ENCODE measurements at places on chromosomes 11 and 22. TPM values are rescaled to one million over a fixed set of nuclear protein-coding genes. Genes with fewer than 3 reads are reported as not detected.

GRCh38 chr11:61401173-61401572 is 8.8 kb downstream of the TMEM216 start:
- no peak for DNase-seq

DNA sequence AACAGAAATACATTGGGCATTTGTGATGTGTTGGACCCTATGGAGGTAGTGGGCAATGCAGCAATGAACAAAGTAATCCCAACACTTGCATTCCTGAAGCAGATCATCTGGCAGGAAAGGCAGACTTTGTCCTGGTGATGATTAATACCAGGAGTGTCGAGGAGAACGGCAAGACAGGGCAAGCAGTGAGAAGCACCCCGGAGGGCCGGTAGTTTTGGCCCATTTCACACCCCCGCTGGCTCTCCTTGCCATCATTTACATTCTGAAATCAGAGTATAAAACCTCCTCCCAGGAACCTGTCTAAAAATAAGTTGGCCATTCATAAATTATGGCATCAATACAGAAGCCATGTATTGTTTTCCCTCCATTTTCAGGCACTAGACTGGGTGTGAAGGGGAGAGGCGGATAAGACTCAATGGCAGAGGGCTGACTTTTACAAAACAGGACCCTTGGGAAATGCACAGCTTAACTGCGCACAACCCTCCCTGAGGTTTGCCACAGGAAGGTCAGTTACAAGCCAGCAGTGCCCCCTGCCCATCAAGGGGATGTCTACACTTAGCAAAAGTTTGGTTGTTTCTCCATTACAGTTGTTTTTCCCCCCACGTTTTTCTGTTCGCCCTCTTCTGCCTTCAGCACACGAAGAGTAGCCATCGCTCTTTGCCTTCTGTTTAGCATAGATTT is 55.6 kb downstream of the OPCML start:
- no peak for DNase-seq

- no peak for DNase-seq
Observed at GRCh38 chr11:26286472-26287066, 45.4 kb upstream of the ANO3 start.

GRCh38 chr11:126978911-126979310 is 21.7 kb downstream of the KIRREL3 start:
- no peak for DNase-seq

CABP4 gene
- 2.5 TPM for total RNA-seq

DNA sequence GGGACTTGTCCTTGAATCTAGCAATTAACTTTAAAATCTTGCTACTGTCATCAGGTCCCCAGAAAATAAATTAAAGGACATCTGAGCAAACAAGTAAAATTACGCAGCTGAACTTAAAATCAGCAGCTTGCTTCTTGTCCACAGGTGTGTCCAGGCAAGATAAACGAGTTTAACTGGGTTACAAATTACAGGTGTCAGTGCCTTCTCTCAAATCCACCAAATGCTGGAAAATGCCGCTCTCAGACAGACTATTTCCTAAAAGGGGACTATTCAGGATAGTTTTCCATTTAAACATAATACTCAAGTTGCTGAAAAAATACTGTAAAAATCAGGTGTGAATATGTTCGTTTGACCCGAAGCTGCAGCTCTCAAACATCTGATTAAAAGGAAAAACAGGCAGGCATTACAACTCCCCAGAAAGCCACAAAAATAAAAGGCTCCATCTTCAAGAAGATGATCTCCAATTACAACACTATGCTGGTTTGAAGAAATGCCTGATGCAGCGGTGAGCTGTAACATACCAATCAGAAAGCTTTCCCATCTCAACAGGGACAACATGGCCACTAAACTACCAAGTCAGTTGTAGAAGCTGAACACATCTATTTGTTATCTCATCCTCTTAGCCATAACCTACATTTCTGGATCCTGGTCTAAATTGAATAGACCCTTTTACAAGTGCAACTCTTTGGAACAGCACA is 82.1 kb downstream of the CADM1 start:
- no peak for DNase-seq

MAPK8IP1 gene
- 18.8 TPM for total RNA-seq

KRTAP5-8 gene
- not detected for total RNA-seq

GRCh38 chr11:62806611-62807121 is 1.4 kb upstream of the NXF1 start:
- no peak for DNase-seq

DNA sequence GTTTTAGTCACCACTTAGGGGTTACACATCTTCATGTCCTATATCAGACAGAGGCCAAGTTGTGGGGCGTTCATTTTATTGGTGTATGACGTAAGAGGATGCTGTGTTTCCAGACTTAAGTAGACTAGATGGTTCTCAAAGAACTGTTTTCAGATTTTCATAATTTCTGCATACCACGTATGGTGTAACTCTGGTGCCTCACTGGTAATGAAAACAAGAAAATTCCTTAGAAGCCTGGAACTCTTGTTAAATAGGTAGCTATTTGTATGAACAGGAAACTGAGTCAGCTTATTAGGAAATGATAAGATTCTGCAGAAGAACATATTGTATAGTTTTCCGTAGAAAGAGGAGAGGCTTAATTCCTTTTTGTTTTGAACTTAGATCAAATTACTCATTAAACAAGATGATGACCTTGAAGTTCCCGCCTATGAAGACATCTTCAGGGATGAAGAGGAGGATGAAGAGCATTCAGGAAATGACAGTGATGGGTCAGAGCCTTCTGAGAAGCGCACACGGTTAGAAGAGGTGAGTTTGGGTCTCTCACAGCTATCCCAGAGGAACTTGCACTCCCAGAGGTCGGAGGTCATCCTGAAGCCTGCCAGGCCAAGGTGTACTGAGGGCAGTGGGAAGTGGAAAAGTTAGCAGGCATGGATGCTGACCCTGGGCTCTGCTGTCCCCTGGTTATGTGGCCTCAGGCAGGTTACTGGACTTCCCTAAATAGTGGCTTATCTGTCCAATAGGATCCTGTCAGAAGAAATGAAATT is 3.9 kb downstream of the CDC45 start:
- DNase-seq: no peak

DNA sequence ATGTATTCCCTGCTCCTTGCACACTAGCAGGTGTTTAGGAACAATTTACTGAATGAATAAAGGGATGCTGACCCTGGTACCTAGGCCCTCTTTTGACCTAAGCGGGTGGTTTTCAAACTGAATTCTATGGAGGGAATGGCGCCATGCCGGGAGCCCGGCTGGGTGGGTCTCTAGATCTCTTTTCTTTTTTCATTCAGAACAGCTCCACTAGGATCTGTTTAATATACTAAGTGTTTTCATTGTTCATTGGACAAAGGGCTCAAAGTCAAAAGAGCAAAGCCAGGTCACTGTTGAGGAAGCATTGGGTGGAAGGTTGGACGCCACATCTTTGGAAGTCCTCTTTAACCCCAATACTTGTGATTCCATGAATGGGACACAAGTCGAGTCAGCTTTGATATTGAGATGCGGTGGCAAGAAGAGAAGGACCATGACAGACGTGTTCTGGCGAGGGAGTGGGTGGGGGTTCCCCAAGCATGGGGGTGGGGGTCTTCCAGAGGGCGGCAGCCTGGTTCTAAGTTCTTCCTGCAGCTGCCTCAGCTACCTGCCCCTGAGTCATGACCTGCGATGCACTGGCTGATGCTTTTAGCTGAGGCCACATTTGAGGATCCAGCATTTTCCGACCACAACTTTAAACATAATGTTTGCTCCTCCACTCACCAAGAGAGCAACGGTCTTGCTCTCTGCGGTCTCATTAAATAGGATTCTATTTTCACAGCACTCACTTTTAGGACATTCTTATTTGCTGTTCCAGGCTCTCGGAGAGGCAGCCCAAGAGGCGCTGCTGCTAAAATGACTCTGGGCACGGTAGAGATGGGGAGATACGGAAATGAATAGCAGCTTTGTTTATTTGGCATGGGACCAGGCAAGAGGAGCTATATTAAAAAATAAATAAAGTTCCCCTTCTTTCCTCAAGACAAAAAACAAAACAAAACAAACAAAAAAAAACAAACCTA is 100.6 kb downstream of the FBXO7 start:
- no peak for DNase-seq

RFPL2 gene
- total RNA-seq: not detected

- no peak for DNase-seq
Observed at GRCh38 chr11:102368472-102368871, 21.5 kb downstream of the BIRC2 start.

- DNase-seq: no peak
Observed at GRCh38 chr11:123221096-123221561, 26.1 kb upstream of the CLMP start.

- no peak for DNase-seq
Observed at GRCh38 chr11:132604431-132604830, 927.9 kb downstream of the OPCML start.

NLRP14 gene
- total RNA-seq: not detected

- DNase-seq: no peak
Observed at GRCh38 chr22:23193196-23193827, 13.0 kb downstream of the BCR start.

DNA sequence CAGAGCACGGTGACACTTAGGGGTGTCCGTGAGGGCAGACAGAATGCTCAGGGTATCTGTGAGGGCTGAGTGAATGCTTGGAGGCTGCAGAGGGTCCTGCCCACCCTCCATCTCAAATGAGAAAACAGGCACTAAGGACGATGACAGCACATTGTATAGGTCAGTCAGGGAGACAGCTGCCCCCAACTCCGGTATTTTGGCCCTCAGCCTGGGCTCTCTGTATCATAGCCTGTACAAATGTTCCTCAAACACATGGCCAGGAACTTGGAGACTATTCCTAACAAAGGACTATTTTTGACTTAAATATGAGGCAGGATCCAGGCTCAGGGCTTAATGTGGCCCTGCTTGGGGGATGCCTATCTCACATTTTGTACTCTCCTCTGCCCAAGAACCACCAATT is 145.4 kb downstream of the OPCML start:
- DNase-seq: no peak

- DNase-seq: peak; percentile 24
Observed at GRCh38 chr22:17922925-17923903, 101.1 kb downstream of the MICAL3 start.

DNA sequence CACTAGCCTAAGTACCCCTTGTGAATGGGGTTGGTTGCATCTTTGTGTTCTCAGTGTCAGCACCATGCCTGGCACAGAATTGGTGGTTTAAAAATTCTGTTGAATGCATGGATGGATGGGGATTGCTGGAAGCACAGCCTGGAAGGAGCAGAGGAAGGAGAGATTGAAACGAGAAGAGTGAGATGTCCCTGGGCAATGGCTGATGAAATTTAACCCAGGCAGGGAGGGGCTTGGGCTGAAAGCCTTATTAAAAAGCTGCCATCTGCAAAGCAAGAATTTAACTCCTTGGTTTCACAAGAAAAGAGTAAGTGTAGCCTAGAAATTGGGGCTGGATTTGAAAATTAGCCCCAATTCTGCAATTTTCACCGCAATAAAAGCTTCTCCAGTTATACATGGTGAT is 126.7 kb downstream of the TEAD1 start:
- no peak for DNase-seq

DNA sequence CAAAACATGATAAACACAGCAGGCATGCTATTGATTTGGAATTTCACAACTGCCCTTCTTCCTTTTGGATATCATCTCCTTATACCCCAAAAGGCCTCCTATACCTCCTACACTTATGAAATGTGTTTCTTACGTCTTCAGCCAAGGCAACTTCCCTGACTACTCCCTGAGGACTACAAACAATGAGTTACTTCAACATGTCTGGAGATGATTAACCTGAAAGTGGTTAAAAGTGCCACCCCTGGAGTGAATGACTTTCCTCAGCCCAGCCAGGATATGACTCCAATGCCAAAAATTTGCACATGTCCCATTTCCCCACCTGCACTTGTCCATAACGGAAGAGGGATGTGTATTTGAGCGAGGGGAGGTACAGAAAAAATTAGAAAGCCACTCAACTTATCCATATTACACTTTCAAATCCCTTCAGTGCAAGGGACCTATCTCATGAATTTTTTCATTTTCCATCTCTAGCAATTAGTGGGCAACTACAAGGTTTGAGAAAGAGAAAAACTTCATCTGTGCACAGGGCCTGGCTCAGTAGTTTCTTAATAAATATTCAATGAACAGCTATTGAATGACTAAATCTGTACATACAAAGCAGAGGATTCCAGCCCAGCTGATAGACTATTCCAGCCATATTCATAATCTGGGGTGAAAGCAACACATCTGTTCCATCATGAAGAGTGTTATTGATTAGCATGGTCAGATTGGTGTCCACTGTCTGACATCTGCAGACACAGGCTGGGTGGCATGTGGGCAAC is 36.8 kb downstream of the KIRREL3 start:
- no peak for DNase-seq

DNA sequence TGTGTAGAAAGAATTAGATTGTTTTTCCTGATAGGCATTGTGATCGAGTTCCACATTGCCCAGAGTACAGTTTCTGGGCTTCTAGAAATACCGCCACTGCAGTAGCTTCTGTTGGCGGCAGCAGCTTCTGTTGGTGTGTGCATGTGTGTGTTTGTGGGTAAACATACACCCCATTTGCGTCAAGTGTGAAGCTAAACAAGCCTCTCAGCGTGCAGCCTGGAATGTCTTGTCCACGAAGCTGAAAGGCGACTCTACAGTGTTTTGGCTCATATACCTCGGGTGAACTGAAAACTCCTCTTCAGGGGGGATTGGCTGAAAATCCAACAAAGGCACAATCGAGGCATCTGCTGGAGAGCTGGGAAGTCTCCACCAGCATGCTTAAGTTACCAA is 112.0 kb upstream of the E2F8 start:
- no peak for DNase-seq
